Activated CD4-positive, alpha-beta T cell treated with anti-CD3 and anti-CD28 coated beads for 36 hours (primary cell): ENCODE measurements at places on chromosomes 6 and 20. TPM values are rescaled to one million over a fixed set of nuclear protein-coding genes. Genes with fewer than 3 reads are reported as not detected.

NELFE gene
- 74.3 TPM for total RNA-seq

GRCh38 chr6:157764178-157765068, 58.6 kb upstream of the SNX9 start:
- peak; percentile 93 for DNase-seq

DNA sequence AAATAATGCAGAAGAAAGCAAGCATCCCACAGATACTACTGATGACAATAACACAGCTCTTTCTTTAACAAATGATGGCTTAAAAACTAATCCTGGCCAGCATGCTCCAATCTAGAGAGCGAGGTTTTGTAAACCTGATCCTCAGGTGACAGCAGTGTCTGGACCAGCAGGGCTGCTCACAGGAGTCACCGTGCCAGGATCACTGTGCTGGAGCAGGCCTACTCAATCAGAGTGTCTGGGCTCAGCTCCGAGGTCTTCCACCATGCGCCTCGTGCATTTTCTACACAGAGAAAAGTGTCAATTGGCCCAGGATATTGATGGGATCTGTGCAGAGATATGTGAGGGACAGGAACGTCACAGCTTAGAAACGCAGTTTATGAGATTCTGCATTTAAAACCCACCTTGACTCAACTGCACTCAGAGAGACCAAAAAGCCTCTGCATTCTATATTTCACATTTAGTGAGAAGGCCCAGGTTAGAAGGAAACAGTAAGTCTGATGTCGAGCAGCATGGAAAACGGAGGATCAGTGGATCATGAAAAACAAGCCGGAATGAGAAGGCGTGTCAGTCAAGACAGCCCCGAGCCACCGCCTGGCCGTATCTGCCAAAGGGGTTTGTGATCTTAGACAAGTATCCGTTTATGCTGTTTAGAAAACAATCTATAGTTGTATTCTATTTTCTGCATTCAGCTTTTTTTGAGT, 7.8 kb downstream of the RAMACL start:
- no peak for DNase-seq

DNA sequence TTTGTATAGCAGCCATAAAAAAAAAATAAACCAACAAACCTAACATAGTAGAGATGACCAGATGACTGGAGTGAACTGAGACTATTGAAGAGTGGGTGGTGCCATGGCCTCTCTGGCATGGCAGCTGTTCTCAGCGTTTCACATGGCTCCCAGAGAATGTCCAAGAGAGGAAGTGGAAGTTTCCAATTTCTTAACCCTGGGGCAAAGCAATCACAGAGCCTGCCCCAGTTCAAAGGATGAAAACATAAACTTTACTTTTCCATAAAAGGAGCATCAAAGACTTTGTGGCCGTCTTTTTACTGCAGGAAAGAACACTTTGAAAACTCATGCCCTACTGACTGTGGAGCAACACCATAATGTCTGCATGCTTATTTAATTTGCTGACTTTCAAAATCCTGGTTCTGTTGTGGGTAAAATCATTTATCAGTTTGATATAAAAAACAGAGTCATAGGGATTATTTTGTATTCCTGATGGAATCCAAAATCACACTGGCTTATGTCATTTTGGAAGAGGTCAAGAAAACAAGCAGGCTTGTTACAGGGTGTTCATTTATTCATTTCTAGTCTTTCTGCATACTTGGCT, 165.4 kb downstream of the SLC35B3 start:
- no peak for DNase-seq

GRCh38 chr6:113182370-113183141, 674.6 kb upstream of the MARCKS start:
- DNase-seq: no peak

KCNQ5 gene
- 5.5 TPM for total RNA-seq

STMN3 gene
- 15.4 TPM for total RNA-seq

DNA sequence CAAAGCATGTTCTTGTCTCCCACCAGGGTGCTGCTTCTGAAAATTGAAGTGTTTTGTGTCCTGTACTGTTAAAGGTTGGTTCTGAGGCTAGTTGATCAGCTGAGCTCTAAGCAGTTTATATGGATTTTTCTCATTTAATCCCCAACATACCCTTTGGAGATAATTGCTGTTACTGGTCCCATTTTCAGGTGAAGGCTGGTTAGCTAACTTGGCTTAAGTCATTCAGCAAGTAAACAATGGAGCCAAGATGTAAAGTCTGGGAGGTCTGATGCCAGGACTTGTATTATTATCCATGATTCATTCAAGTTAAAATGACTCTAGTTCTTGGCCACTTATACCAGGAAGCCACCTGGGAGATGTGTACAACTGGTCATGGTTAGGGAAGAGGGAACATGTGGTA, 42.5 kb upstream of the FERMT1 start:
- no peak for DNase-seq

DNA sequence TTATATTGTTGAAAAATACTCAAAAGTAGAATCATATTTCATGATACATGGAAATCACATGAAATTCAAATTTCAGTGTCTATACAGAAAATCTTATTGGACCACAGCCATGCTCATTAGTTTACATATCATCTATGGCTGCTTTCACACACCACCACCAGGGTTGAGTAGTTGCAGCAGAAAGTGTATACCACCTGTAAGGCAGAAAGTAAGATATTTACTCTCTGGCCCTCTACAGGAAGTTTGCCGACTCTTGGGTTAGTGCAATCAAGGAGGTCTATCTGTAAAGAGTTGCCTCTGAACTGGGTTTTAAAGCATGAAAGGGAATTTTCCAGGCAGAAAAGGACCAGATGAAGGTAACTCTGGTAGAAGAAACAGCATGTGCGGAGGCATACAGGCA, 432.3 kb downstream of the DHX35 start:
- no peak for DNase-seq

DNA sequence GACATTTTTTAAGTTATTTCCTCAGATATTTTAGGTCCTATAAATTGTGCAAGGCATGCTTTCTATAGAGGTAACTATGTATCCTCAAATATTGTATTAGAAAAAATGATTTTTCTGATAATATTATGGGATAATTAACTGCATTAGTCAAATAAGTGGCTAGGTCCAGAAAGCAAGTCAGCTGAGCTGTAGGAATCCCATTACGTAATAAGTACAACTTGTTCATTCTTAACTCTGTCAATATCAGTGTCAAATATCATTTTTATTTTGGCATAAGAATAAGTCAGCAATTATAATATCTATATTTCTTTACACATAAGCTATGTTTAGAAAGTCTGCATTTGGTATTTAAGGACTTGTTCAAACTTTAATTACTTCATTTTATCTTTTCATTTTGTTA, 830.9 kb upstream of the GJE1 start:
- DNase-seq: no peak

DNA sequence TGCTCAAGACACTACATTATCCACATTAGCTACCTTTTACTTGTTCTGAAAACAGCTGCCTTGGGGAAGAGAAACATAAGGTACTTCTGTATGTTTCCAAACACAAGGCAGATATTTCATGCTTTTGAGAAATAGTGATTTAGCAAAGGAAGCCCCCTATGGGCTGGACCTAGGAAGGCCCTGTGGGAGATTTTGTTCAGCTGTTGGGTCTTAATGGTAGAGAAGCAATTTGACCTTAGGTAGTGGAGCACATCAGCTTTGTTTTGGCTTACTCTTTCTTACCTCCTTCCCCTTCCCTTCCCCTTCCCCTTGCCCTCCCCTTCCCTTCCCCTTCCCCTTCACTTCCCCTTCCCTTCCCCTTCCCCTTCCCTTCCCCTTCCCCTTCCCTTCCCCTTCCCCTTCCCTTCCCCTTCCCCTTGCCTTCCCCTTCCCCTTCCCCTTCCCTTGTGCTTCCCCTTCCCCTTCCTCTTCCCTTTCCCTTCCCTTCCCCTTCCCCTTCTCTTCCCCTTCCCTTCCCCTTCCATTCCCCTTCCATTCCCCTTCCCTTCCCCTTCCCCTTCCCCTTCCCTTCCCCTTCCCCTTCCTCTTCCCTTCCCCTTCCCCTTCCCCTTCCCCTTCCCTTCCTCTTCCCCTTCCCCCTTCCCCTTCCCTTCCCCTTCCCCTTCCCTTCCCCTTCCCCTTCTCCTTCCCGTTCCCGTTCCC, 84.6 kb downstream of the ANKS1A start:
- no peak for DNase-seq

DNA sequence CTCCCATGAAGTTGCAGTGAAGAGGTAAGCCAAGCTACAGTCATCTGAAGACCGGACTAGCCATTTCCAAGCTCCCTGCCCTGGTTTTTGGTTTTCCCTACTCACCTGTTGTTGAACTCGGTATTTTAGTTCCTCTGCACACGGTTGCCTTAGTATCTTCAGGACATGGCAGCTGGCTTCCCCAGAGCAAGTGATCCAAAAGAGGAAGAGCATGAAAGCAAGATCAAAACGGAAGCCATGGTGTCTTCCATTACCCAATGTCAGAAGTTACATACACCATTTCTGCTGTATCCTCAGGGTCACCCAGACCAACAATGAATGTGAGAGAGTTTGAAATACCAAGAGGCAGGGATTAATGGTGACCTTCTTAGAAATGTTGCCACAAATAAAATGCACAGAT, 276.6 kb upstream of the CNR1 start:
- no peak for DNase-seq

DNA sequence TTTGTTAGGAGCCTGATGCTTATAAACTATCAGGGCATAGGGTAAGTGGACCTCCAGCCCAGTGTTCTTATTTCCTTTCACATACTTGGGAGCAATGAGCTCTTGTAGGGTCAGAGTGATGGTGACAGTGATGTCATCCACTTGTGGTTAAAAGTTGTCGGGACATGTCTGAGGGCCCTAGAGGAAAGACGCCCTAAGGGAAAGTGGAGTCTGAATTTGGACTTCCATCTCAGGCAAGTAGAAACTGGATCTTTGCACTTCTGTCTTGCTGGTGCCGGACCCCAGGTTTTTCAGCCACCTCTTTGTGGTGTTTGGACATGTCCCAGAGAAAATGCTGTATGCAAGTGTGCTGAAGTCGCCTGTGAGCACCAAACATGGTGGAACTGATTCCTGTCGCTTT, 900.5 kb downstream of the C6orf118 start:
- DNase-seq: no peak

GRCh38 chr20:45462711-45463509, 6.6 kb upstream of the WFDC2 start:
- DNase-seq: no peak

TRIM15 gene
- total RNA-seq: 0.26 TPM

SMIM28 gene
- total RNA-seq: not detected

- no peak for DNase-seq
Measured at GRCh38 chr6:109258129-109258528, 124.1 kb downstream of the CD164 start.

PTCHD4 gene
- not detected for total RNA-seq

- peak; percentile 30 for DNase-seq
Measured at GRCh38 chr6:132648356-132648755, 10.6 kb downstream of the TAAR1 start.

DNA sequence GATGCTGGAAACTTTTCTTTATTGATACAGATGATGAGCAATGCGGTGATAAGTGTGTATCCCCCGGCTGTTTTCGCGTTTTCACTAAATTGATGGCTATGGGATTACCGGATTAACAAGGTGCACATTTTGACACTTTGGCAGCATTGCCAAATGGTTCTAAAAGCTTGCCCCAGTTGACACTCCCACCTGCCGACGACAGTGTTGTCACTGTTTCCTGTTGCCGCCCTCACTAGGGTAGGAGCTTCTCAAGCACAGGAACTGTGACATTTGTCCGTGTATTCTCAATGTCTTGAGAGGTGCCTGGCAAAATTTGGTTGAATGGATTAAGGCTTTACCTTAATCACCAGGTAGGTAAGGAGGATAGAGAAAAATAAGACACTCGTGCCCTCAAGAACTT, 9.8 kb upstream of the MAPK13 start:
- DNase-seq: peak; percentile 87

- DNase-seq: no peak
Measured at GRCh38 chr6:22546236-22546635, 23.1 kb upstream of the HDGFL1 start.

ANKRD66 gene
- not detected for total RNA-seq

C2 gene
- 0.96 TPM for total RNA-seq

- no peak for DNase-seq
Measured at GRCh38 chr6:34546551-34547321, 9.4 kb downstream of the SPDEF start.

GRCh38 chr6:136405420-136406029, 115.9 kb upstream of the BCLAF1 start:
- DNase-seq: no peak

GRCh38 chr20:5608104-5608441, 142.1 kb upstream of the SHLD1 start:
- DNase-seq: no peak

LY86 gene
- 0.90 TPM for total RNA-seq

- peak; percentile 69 for DNase-seq
Measured at GRCh38 chr6:127516662-127517273, 2.4 kb downstream of the MTCL3 start.

GRCh38 chr6:149223904-149224351, 93.6 kb upstream of the TAB2 start:
- DNase-seq: no peak

UST gene
- 2.8 TPM for total RNA-seq

DNA sequence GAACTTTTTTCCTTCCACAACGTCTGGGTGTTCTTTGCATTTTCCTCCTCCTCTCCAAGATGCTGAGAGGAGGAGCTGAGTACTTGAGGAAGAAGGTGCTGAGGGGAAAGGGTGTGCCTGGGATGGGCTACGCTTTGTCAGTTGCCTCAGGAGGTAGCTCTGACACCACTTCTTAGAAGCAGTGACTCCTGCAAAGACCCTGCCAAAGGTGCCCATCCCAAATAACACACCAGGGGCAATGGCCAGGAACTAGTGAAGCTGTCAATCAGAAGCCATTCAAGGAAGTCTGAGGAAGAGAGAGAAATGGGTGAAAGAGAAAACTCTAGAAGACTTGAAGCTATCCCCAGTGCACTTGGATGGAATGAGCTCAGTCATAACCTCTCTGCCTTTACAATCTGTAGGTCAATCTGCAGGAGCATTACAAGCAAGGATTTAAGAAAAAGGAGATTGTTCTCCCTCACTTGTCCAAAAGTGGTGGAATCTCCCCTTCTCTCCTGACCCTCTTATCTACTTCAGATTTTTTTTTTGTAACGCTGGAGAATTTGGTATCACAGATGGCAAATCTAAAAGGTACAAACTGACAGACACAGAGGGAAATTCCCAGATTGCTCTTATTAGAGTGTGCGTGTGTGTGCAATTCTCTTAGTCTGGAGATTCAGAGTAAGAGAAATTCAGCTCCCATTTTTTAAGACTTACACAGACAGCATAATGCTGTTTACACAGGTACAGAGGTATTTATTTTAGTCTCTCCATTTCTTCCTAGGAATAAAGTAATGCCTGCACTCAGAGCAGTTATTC, 242.6 kb downstream of the GMPR start:
- no peak for DNase-seq
